Stromal cell of bone marrow (primary cell): ENCODE measurements at places on chromosomes 6 and 20.
A peak's percentile ranks its signal among the peaks of the same experiment; 100 is the strongest.

DNA sequence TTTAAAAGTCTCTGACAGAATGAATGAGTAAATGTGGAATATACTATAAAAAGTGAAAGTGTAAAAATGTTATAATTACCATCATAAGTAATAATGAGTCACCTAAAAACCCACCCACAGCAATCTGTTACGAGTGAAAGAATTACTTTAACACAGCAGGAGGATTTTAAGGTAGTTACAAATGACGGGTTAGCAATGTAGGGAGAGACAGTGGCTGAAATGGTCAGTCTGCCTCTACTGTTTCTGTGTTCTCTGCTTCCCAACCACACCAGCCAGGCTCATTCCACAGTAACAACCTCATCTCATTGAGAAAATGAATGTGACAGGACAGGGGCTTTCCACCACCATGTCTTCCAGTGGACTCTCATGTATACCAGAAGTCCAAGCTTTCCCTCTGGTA is 124.4 kb upstream of the KCNK16 start:
- no peak for DNase-seq

GRCh38 chr6:168641446-168641845 is 200.5 kb downstream of the SMOC2 start:
- no peak for DNase-seq

- DNase-seq, result no peak
Observed at GRCh38 chr6:106959985-106960384, 14.5 kb downstream of the CD24 start.

- DNase-seq, result no peak
Observed at GRCh38 chr6:132400555-132400882, 756 bp downstream of the MOXD1 start.

GRCh38 chr6:80211286-80211685 is 104.8 kb downstream of the BCKDHB start:
- DNase-seq, result no peak

GRCh38 chr6:48619771-48620170 is 508.8 kb upstream of the PTCHD4 start:
- no peak for DNase-seq

- no peak for DNase-seq
Observed at GRCh38 chr6:35179901-35180535, 33.7 kb upstream of the SCUBE3 start.

- no peak for DNase-seq
Observed at GRCh38 chr6:22681761-22682160, 112.4 kb downstream of the HDGFL1 start.

DNA sequence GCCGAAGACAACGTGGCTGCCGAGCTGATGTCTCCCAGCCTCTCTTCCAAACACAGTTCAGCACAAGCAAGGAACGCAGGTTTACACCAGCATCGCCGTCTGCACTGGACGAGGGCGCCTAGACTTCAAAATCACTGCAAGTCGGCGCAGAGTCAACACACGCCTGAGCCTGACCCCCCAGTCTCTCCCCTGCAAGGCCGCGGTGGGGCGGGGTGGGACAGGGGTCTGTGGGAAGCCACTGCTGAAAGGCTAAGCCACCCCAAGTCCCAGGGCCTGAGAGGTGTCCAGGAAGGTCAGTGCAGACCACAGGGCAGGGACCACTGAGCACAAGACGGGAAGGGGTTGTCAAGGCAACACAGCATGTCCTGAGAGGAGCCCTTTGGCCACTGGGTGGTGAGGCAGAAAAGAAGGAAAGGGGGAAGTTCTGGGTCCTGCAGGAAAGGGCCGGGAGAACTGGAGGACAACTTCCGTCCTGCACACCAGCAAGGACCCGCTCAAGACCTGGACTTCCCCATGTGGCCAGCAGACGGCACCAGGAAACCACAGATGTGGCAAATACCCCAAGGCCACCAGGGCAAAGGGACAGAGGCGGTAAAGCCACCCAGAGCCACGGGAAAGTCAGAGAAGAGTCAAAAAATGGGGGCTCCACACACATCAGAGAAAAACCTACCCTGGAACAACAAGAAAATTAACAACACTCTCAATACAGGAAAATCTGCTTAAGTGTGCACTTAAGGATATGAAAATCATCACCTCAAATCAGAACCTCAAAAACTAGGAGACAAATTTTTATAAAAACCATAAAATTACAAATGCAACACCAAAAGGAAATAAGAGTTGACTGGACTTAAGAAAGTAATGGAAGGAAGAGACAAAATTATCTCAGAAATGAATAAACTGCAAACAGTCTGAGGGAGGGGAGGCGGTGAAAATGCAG is 84.8 kb downstream of the TAF4 start:
- DNase-seq, result peak; percentile 7

GRCh38 chr20:22924949-22925612 is 110.0 kb upstream of the SSTR4 start:
- no peak for DNase-seq
